ENCODE measurements at places on chromosomes 13 and 19. TPM values are rescaled to one million over a fixed set of nuclear protein-coding genes. Genes with fewer than 3 reads are reported as not detected.
A peak's percentile ranks its signal among the peaks of the same experiment; 100 is the strongest.

DNA sequence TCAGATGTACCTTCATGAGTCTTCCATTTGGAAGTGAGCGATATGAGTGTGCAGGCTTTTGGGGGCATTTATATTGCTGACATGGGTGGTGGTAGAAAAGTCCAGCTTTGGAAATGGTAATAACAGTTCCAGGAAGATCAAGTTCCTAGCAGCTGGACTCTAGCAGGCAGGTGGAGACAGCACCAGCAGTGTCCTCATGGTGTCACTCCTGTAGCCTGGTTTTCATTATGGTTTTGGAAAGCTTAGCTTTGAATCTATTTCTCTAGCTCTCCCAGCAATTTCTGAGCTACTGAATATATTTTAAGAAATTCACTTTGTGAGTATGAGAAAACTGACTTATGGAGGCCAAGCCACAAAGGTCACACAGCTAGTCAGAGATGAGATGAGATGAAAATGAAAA lies 523.2 kb upstream of the HTR2A start:
- ATAC-seq, result no peak

DNA sequence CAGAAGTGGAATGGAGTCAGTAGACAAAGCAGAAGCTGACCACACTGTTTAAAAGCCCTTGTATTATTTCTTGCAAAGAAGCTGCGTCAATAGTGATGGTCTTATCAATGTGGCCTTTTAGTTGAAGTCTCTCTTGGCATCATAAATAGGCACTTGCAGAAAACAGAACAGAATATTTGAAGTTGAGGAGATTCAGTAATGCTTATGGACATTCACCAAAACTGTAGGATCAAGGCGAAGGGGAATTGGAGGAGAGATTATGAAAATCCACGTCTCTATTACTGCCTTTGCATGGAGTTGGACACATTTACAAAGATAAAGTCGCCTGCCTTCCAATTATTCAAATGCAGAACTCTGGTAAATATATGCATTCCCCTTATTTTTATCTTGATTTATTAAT lies 1482.8 kb downstream of the EFNB2 start:
- ATAC-seq, result no peak

Gene DLL3
- total RNA-seq, result 1.2 TPM

Gene VSTM2B
- not detected for total RNA-seq

- ATAC-seq, result peak; percentile 14
These were observed 93.4 kb downstream of the FLT1 start for GRCh38 chr13:28401303-28402056.

DNA sequence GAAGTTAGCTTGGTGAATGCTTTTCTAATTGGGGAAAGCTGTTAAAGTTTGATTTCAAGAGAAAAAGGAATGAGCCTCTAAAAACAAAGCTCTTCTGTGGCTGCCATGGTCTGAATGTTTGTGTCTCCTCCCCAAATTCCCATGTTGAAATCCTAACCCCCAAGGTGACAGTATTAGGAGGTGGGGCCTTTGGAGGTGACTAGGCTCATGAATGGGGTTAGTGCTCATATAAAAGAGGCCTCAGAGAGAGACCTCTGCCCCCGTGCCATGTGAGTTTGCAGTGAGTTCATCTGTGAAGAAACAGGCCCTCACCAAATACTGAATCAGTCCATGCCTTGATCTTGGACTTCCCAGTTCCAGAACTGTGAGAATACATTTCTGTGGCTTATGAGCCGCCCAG lies 56.5 kb downstream of the ARHGEF7 start:
- no peak for ATAC-seq

- no peak for ATAC-seq
These were observed 5.1 kb downstream of the RGCC start for GRCh38 chr13:41462427-41462826.

DNA sequence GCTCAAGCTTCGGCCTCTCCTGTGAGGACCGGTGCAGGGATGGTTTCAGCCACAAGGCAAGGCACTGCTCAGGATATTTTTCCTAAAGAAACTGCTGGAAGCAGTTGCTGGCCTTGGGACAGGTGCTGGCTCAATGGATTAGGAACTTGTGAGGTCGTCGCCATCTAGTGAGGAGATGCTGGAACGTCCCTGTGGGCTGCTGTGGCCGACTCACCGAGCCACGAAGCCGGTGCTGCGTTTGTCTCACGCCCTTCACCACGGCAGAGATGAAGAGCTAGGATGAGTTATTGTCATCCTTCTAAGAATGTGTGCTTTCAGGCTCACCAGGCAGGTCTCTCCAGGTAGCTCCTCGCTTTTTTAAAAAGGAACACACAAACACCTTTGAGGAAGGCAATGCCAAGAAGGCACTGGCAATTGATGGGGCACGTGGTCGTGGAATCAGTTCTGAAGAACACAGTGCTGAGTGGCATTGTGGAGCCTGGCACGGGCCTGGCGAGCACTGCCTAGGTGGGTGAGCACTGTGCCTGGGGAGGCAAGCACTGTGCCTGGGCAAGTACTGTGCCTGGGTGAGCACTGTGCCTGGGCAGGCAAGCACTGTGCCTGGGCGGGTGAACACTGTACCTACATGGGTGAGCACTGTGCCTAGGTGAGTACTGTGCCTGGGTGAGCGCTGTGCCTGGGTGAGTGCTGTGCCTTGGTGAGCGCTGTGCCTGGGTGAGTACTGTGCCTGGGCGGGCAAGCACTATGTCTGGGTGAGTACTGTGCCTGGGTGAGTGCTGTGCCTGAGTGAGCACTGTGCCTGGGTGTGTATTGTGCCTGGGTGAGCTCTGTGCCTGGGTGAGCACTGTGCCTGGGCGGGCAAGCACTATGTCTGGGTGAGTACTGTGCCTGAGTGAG lies 140.4 kb downstream of the TEX29 start:
- ATAC-seq, result peak; percentile 18

GRCh38 chr13:65488606-65489005 lies 1741.5 kb downstream of the PCDH9 start:
- ATAC-seq, result no peak

Gene HSH2D
- 39.3 TPM for total RNA-seq

DNA sequence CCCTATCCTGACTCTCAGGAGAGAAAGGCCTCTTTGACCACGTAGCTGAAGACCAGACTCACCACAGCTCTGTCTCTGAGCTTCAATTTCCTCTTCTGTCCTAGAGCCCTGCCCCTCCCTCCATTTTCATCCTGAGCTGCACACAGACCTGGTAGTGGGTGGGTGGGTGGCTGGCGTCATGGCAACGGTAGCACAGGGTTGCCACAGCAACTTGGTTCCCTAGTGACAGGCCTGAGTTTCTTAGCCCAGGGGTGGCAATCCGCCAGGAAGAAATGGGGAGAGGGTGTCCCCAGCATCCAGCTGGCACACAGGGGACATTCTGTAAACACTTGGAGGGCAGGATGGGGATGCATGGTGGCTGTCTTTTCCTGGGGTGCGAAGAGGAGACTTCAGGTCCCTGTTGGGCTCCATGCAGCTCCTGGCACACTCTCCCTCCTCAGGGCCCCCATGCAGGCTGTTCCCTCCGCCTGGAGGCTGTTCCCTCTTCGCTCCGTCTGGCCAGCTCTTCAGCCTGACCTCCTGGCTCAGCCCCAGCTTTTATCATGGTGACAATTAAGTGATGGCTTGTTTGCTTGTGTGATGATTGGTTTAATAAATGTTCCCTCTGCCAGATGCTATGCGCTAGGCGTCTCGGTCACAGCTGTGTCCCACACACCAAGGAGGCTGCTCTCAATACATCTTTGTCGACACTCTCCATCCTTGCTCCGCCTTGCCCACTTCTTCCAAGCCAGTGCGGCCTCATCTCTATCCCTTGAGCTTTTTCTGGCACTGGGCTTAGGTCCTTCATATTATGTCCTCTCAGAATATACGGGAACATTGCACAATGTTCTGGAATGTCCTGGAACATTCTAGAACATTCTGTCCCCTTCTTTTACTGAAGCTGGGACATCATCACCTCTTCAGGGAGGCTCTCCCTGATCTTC lies 7.4 kb upstream of the KLHL26 start:
- no peak for ATAC-seq

DNA sequence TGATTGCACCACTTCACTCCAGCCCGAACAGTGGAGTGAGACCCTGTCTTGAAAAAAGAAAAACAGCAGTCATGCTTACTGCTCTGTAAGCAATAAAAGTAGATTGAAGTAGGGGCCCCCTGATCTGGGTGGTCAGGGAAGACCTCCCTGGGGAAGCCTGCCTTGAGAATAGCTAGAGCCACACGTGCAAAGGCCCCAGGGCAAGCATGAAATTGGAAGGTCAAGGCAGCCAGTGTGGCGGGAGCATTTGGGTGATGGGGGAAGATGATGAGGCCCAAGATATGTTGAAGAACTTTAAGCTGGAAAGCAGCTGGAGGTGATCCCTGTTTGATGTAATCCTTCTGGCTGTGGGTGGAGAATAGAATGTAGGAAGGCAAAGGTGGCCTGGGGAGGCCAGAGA lies 104.4 kb downstream of the SIPA1L3 start:
- ATAC-seq, result no peak

DNA sequence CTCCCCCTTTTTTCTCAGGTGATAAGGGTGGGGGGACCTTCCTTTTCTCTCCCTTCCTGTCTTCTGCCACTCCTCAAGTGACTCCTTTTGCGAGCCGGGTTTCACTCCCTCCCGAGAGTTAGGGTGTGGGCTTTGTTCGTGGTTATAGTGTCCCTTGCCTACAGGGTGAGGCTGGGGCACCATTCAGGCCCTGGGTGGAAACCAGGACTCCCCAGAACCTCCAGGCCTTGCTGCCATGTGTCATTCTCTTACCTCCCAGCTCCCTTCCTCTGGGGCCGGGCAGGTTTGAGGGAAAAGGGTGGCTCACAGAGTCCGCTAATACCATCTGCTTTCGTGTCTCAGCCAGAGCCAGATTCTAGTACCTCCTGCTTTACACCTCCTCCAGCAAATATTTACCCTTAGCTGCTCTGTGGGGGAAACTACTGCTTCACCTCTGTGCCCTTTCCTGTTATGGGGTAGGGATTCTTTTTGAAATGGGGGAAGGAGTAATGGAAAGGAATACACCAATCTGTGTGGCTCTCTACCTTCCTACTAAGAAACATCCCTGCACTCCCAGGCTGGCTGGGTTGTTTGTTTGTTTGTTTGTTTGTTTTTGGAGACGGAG lies 2.8 kb downstream of the ACTN4 start:
- peak; percentile 19 for ATAC-seq

Gene DCLK1
- total RNA-seq, result not detected

DNA sequence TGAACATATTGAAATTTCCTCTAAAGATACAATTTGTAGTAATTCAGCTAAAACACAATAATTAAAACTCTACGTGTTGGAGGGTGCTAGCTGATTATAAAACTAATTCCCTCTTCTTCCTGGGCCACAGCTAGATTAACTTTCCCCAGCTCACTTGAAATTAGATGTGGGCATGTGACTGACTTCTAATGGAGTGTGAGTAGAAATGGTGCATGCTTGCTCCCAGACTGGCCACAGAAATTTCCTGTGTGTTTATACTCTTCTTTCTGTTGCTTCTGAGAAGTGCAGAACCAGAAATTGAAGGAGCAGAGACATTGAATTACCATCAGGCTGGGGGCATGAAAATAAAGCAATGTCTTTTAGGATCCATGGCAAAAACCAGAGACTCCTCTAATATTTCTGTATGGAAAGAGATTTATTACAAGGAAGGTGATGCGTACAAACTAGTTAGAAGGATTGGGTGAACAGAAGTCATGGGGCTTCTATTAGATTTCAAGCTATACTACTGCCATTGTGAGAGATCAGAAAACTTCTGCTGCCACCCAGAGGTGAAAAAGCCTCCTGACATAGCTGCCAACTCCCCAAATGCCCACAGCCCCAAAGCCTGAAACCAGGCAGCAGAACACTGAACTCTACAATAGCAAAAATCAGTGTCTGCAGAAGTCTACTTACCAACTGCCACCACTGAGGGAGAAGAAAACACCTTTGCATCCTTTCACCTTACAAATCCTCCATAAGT lies 379.2 kb upstream of the MIR17HG start:
- no peak for ATAC-seq

DNA sequence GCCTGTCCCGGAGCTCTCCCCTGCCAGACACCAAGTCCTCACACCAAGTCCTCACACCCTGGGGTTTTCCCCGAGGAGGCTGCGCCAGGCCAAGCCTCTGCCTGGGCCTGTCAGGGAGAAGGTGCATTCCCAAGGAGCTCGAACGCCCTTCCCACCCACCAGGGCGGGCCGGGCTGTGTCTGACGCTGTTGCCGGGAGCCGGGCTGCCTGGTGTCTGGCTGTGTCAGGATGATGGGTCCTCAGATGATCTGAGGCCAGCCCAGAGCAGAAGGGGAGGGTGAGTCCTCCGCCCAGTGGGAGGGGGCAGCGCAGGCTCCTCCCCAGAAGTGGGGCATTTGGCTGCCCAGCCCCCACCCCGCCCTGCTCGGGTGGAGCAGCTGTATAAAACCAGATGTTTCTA lies 2.3 kb upstream of the HAS1 start:
- no peak for ATAC-seq

Gene IGSF23
- total RNA-seq, result not detected

DNA sequence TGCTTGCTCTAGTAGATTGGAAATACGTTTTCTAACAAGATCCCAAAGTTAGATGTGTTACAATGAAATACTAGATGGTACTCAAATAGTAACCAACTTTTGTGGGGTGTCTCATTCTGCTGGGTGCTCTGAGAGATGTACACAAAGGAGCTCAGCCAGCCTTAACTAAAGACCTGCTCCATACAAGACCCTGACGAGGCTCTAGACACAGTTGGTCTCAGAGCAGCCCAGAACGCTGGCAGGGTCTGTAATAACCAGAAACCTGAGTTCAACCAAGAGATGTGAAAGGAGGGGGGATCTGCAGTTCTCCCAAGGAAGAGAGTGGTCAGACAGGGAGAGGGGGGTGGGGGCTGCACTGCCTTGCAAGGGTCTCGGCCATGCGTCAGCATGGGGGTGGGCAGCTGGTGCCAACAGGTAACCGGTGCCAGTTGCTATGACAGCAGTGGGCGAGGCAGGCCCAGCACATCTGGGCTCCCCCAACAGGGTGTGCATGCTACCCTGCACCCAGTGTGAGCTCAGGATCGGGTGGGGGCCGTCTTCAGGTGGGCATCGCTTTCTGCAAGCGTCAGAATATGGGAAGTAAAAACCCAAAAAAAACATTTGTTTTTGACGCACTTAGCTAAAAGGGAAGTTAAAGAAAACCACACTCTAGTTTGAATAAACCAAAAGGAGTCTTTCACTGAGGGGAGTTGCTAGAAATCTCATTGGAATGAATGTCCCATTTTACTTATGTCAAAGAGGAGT lies 68.0 kb upstream of the GPR183 start:
- no peak for ATAC-seq

DNA sequence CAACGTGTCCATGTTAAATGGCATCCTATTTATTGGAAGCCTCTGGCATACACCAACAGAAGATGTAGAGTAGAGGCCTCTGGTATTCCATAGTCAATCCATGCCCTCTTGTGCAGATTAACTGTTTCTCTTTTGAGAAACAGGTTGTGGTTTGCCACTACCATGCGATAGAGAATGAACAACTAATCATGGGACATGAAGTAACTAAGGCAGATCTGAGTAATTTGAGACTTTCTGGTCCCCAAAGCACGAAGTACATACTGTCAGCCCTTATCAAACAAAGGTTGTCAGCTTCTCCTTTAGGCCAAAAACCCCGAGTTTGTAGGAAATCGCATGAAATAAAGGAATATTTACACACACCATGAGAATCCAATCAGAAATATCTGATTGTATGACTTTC lies 3.6 kb downstream of the ZNF121 start:
- ATAC-seq, result peak; percentile 75

DNA sequence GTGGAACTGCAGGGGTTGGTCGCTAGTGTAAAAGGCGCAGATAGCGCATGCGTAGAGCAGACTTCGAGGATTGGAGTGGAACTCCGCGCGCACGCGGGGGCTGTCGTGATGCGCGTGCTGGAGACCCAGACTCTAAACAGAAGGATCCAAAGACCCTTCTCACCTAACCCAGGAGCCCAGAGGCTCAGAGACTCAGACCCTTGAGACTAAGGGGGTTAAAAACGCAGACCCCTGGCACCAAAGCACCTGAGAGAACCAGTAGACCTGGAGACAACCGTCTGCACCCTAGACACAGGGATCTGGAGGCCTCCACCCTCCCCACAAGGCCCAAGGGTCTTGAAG lies 567 bp upstream of the CTU1 start:
- peak; percentile 30 for ATAC-seq
